Fibroblast of skin of left biceps (primary cell): ENCODE measurements at places on chromosomes 1 and 21.
A peak's percentile ranks its signal among the peaks of the same experiment; 100 is the strongest.

GRCh38 chr1:160206036-160206389 is 829 bp downstream of the PEA15 start:
- DNase-seq: no peak

DNA sequence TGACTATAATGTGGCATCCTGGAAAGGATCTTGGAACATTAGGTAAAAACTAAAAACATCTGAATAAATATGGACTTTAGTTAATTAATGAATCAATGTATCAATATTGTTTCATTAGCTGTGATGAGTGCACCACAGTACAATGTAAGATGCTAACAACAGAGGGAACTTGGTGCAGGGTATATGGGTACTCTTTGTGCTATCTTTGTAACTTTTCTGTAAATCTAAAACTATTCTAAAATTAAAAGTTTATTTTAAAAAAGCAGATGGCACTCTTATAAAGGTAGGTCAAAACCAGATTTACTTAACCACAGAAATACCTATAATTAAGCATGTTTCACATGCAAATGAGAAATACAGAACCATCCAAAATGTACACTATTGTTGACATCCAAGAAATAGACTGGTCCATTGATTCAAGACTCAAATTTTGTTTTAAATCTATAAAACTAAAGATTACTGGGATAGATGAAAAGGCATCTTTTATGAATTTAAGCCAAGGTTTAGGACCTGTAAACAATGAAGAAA is 38.4 kb downstream of the ACBD3 start:
- DNase-seq: no peak

GRCh38 chr1:174761335-174761734 is 238.4 kb upstream of the CACYBP start:
- DNase-seq: no peak

DNA sequence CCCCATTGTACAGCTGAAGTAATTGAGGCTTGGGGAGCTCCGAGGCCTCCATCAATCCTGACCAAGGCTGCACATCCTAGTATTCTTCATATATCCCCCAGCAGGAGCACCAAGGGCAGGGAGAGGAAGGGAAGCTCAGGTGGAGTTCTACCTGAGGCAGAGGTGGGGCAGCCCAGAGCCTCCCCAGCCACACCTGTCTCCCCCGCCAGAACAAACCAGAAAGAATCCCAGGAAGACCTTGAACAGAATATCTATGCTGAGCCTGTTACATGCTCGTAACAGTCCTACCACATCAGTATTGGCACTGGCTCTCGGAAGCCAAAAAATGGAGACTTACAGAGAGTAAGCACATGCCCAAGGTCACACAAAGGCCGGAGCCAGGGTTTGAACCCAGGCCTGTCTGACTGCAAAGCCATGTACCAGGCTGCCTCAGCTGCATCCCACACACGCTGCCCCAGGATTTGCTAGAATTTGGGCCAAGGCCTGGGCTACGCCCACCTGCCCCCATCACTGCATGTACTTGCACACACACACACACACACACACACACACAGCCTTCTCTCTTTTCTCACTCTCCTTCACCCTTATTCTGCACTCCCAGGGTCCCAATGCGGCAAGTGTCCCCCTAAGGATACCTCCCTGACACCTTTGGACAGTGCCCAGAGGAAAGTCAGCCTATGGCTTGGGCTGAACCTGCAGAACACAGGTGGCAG is 4.5 kb downstream of the E2F2 start:
- DNase-seq: no peak

DNA sequence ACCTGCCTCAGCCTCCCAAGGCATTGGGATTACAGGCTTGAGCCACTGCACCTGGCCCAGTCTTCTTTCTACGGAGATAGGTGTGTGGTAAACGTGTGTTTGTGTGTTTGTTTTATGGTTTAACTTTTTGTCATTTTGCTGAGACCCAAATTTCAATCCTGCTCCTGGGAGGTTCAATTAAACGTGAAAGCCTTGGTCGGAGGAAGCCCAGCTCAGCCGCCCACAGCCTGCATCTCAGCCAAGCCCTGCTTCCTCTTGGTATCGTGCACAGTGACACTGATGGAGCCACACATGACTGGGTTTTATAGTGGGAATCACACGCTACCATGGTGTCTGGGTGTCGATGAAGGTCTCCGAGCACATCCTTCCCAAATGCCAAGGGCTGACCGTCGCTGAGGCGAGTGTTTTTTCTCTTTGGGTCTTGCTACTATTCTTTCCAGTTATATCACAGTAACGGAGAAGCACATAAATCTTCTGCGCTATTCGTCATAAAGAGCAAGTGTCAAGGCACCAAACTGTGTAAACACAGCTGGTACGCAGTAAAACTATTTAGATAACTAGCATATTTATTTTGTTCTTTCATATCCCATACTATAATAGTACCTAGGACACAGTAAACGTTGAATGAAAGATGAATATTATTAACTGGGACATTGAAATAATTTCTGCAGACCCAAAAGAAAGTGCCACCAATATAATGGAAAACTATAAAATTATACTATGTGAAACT is 39.3 kb downstream of the HLCS start:
- DNase-seq: no peak

DNA sequence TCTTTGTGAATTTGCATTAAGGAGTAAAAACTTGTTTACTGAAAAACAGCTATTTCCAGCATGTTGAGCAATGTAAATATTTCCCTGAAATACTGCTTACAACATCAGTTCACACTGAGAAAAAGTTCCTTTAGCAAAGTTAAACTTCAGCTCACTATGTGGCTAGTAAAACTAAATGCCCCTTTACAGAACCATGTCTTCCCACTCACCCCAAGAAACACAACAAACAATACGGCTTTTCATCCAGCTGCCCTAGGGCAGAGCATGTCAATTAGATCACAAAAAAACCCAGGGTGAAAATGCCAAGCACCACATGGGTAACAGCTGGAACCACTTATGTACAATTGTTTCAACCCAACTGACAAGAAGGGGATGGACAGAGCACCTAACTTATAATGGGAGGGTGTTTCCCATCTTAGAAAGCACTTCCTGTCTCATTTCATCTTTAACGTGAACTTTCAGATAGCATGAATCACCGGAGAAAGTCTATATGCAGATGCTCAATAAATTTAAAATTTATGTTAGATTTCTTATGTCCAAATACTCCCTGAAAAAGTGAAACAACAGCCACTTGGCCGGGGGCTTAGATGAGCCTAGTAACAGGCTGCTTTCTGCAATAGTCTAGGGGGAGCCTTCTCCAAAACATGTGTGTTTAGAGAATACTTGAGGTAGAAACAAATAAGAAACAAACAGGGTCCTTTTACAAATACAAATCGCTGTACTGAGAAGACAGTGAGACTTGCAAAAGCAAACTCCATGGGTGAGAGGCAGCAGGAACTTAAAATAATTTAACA is 6.6 kb downstream of the NID1 start:
- no peak for DNase-seq

DNA sequence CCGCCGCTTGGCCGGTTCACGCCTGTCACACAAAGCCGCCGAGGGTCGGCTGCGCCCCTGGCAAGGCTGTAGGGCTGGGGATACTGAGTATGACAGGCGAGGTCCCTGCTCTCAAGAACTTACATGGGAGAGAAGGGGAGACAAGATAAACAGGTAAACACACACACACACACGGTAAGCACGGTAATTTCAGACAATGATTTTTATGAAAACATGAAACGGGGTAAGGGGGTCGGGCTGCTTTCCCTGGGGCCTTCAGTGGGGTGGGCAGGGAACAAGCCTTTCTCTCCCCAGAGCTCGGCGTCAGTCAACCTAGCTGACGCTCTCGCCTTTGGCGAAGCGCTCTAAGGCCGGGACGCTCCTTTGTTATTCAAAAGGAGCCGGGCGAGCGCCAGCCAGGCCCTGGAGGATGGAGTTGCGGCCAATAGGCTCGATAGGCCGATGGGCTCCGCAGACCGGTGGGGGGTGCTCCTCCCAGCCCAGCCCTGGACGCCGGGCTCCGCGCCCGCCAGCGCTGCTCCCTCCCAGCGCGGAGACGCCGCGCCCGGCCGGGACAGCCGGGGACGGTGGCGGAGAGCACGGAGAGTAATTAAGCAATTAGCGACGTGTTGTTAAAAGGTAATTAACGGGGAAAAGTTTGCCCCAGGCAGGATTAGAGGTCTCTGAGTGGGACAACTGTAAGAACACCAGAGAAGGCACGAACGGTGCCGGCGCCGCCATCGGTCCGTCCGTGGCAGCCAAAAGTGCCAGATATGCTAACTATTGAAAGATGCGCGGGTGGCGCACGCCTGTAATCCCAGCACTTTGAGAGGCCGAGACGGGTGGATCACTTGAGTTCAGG is 950 bp upstream of the INKA2 start:
- no peak for DNase-seq

- DNase-seq: no peak
Measured at GRCh38 chr1:186089940-186090339, 285.1 kb downstream of the TPR start.

DNA sequence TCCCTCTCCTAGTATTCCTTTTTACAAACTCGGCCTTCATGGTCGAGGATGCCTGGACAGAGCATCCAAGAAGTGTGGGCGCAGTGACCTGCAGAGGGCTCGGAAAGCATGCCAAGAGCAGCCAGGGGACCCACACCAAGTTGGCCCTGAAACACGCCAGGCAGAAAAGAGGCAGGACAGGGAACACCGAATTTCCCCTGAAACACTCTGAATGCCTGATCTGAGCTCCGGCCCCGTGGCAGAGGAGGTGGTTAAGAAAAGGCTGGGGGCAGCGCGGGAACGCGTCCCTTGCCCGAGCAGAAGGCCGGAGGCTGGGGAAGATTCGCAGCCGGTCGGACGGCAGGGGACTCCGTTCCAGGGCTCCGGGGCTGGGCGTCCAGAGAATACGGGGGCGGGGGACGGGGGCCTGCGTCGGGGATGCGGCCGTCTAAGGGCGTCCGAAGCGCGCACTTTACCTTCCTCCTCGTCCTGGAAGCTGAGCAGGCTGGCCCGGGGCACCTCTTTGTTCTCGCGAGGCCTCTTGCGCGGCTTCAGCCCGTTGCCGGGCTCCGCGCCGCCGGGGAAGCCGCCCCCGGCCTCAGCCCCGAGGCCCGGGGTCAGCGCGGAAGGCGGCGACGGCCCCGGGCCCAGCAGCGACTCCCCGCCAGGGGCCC is 558 bp downstream of the PAXBP1 start:
- peak; percentile 15 for DNase-seq

- peak; percentile 74 for DNase-seq
Measured at GRCh38 chr1:11929849-11930248, 3.6 kb upstream of the KIAA2013 start.

DNA sequence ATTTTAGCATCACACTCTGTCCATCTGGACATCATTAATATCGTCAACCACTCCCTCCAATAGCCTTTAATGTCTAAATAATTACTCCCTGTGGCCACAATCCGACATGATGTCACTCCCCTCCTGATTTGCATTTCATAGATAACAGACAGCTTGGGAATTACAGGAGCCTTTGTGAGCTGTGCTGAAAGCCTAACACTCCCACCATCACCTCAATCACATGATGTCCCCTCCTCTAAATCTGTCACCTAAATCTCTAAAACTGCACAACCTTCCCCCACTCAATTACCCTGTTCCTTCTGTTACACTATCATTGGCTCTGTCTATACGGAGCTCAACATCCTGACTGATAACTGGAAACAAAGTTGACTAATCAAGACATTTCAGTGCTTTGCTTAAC is 14.3 kb downstream of the NHLH2 start:
- no peak for DNase-seq

DNA sequence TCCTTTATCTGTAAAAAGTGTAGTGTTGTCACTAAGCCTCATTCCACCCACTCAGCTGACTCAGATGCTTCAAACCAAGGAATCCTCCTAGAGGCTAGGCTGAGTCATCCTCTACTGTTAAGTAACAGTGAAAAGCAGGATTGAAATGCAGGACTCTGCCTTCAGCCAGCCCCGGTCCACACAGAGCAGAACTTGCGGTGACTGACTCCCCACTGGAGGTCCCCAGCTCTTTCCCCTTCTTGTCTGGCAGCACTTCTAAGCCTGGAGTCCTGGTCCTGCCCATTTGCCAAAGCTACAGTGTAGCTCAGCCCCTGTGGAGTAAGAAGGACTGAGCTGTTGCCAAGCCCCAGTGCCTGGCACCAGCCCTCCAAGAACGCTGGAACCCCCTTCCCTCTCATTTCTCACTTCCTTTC is 1.7 kb downstream of the RAB7B start:
- DNase-seq: peak; percentile 72

DNA sequence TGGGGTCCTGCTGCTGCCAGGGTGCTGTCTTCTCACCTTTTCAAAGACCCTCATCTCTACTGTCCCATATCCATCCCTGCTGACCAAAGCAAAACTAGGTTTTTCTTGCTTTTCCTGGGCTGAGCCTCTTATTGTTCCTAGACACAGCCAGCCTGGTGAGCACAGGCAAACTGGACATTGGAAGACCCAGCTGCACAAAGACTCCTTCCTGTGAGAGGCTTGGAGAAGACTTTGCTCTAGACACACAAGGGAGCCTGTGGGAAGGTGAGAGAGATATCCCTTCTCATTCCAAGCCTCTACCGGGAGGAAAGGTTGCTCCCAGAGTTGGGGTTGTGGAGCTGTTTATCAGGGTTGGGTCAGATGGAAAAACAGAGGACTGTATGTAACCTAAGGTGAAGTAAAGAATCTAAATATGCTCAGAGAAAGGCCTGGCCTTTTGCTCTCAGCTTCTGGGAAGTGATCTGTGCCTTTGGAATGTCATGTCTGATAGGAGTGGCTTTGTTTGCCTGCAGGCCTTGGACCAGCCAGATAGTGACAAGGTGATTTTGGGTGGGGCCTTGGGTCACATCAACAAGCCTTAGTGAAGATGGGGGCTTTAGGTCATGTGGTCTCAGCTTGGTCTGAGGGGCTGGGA is 87.6 kb upstream of the RUNX1 start:
- no peak for DNase-seq

- DNase-seq: no peak
Measured at GRCh38 chr1:161791904-161792655, 26.0 kb downstream of the ATF6 start.

DNA sequence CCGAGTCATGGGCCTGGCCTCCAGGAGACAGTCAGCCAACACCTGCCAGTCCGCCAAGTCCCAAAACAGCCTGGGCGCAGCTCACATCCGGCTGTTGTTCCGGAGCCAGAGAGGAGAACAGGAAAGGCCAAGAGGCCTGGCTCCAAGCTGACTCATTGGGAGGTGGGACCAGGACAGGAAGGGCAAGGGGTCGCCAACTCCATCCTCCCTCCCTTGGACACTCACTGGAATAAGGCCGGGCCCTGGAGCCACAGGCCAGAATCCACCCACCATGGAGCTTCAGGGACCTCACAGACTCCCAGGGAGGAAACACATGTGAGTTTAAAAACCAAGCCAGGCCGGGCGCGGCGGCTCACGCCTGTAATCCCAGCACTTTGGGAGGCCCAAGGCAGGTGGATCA is 25.1 kb upstream of the CLIC4 start:
- DNase-seq: no peak
